Anterior cingulate cortex (tissue), 58 donors: ENCODE measurements at places on chromosomes 3 and 15.

DNA sequence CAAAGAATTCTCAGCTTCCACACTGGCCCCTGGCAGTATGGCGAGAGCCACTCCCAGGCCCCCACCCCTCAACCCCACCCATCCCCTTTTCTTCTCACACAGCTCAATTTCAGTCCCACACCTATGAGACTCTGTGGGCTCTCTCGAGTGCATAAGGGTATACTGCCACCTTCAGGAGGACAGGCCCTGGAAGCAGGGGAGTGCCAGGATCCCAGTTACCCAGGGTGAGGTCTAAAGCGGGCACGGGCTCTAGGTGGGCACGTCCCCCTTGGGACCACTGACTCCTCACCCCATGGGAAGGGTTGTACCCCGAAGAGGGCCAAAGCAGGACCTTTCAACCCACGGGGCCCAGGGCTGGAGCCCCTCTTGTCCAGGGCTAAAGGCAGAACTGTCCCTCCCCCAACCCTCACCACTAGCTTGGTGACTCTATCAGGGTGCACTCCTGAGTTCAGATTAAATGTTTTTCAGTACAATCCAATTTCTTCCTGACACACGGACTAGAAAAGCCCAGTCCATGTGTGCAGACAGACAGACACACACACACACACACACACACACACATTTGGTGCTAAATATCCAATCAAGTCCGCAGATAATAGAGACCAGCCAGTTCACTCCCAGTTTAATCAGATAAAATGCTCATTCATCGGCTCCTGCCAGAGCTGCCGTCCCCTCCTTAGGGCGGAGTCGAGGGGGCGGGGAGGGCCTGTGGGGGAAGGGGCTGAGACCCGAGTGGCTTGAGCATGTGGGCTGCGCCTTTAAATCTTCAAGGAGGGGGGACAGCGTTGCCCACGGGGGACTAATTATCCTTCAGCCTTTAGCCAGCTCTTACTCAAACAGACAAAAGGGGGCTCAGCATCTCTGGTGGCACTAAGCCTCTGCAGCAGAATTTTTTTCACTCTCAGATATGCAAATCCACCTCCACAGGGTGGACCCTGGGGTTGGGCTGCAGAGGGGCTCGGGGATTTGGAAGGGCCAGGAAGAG is 59.3 kb downstream of the CYP11A1 start:
- peak; percentile 24 for DNase-seq

- no peak for DNase-seq
Observed at GRCh38 chr3:189756582-189757078, 125.4 kb downstream of the TP63 start.

GRCh38 chr15:77030048-77030927 is 35.4 kb downstream of the PSTPIP1 start:
- no peak for DNase-seq

- no peak for DNase-seq
Observed at GRCh38 chr3:169813757-169814517, 1.2 kb upstream of the LRRC34 start.

- no peak for DNase-seq
Observed at GRCh38 chr3:188936597-188937107, 235.1 kb upstream of the TPRG1 start.

DNA sequence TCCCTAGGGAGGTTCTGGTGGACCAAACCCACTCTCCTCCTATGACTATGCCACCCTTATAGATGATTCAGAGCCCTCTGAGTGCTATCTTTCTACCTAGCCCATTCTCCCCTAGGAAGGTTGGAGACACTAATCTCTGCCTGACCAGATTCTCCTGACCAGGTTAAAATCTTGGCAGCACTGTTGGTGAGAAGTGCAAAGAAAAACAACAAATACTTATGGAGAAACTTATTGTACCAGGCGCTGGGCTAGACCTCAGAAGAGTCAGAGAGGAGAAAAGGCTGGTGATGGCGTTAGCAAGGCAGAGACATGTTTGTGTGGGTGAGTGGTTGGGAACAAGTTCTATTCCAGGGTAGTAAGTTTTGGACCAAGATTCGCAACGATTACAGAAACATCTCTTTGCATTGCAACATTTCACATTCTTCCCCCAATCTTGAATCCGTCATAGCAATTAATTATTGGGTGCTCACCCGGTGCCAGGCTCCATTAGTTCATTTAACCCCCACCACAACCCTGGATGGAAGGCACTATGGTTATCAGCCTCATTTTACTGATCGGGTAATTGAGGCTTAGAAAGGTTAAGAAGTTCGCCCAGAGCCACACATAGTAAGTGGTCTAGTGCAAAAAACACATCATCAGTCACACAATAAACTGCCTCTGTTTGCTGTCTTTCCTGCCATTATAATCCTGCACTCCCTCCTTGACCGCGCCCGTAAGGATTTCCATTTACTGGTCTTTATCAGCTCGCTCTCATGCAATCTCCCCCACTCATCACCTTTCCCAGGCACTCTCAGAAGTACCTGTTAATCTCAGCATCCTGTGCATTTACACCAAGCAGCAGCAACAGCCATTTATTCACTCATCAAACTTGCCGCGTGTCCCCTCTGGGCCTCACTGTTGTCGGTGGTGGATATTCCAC is 655 bp upstream of the TSPAN3 start:
- no peak for DNase-seq

- no peak for DNase-seq
Observed at GRCh38 chr3:179956416-179956830, 80.3 kb downstream of the PEX5L start.
